ENCODE measurements at places on chromosomes 2 and 18. TPM values are rescaled to one million over a fixed set of nuclear protein-coding genes. Genes with fewer than 3 reads are reported as not detected.

- DNase-seq: peak; percentile 70
These were observed 1.6 kb downstream of the SH3BP4 start for GRCh38 chr2:234953116-234954031.

DNA sequence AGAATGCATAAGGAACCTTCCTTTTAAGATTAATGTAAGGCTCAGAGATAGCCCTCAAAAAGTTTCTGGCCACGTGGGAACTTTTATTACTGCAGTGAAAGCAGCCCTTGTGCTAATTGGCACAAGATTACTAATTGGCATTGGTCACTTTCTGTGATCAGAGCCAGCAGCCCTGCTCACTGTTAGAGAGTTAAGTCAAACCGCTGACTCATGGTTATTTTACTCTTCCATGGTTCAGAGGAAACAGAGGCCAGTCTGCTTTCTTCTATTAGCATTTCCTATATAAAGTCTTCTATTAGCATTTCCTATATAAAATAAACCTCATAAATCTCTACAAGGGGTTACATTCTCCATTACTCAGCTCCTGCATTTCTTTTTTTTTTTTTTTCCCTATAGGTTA is 1.5 kb upstream of the SLC35G4 start:
- peak; percentile 8 for DNase-seq

DNA sequence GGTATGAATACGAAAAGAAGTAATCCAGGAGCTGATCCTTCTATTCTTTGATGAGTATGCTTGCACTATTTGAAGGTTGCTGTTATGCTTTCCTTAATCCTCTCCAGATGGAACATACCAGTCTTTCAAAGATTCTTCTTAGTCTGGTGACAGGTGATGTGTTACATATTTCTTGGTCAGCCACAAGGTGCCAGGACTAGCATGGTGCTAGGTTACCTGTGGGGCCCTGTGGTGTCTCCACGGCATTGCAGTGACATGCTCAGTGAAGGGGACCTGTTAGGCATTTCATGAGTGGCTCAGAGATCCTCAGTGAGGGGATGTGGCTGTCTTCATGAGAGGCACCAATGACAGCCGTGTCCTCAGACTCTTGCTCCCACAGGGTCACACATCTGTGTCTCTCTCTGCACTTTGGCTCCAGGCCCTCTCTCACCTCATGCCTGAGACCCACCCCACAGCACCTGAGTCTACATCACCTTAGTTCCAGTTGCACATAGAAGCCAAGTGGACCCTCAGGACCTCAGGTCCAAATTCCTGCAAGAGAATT is 13.1 kb upstream of the RAB31 start:
- DNase-seq: no peak

GRCh38 chr18:65938592-65939372 is 188.0 kb downstream of the CDH7 start:
- peak; percentile 2 for DNase-seq

GRCh38 chr2:227826563-227826962 is 12.9 kb downstream of the CCL20 start:
- no peak for DNase-seq

DNA sequence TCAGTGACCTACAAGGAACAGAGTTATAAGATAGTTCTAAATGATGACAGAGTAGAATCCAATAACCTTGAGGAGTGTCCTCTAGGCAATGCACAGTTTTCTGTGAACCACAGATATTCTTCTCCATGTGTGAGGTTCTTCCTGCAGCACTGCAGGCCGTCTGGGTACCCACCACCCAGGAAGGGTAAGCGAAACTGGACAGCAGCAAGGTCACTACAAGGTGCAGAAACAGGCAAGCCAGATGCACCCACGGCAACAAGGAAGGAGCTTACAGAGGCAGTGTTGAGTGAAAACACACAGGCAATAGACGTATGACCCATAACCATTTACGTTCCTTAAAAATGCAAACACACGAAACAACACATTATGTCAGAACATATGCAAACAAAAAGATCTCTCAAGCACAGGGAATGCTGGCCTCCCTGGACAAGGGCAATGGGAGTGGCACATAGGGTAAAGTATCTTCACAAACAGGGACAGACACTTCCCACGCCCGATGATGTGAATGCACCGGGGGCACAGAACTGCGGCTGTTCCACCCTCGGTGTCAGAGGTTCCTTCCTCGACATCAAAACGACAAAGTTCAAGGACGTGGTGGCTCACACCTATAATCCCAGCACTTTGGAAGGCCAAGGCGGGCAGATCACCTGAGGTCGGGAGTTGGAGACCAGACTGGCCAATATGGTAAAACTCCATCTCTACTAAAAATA is 84.1 kb downstream of the NDUFA10 start:
- no peak for DNase-seq

- no peak for DNase-seq
These were observed 67.9 kb downstream of the SLC9A4 start for GRCh38 chr2:102540882-102541281.

DNA sequence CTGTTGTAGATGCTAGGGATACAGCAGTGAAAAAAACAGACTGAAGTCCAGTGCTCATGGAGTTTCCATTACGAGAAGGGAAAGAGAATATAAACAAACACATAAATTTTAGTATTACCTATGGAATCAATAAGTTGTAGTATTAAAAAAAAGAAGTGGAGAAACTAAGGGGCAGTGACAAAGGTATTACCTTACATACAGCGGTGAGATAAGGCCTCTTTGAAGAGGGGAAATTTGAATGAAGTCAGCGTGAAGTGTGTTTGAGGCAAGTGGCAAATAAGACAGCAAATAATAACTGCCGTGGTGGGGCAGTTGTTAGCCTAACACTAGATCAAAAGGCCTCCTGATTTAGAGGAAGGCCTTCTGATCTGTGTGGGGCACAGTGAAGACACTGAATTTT is 57.9 kb downstream of the TLK1 start:
- no peak for DNase-seq

DNA sequence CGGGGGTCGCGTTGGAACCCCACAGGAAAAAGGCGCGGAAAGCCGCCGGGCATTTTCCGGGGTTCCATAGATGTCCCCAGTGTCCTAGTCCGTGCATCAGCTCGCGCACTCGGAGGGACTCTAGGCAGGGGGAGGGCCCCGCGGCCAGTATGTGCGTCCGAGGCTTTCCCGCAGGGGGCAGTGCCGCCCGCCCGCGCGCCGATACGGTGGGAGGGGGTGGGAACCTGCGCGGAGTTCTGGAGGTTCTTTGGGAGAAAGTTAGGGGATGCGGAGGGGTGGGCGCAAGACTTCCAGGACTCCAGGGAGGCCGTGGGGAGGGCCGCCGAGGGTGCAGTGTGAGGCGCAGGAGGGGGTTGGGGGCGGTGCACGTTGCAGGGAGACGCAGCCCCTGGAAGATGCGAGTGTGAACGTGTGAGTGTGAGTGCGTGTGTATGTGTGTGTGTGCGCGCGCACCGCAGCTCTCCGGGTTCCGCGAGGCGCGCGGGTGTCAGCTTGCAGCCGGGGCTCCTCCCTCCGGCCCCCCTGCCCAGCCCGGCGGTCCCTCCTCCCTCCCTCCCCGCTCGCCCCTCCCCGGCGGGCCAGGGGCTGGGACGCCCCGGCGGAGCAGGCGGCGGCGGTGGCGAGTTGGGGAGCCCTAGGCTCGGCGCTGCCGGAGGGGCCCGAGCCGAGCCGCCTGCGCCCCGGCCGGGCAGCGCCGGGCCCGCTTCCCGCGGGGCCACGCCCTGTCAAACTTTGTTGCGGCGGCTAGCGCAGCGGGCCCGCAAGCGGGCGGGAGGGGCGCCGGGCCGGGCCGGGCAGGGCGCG is at the start of gene TCF7L1:
Gene TCF7L1 (plus strand): TSS at position 559 of the 804 bp plus-strand sequence. CDS start 293 bp downstream, outside the sequence.
- peak; percentile 88 for DNase-seq

GRCh38 chr2:152635635-152636298 is 81.5 kb downstream of the PRPF40A start:
- peak; percentile 61 for DNase-seq

DNA sequence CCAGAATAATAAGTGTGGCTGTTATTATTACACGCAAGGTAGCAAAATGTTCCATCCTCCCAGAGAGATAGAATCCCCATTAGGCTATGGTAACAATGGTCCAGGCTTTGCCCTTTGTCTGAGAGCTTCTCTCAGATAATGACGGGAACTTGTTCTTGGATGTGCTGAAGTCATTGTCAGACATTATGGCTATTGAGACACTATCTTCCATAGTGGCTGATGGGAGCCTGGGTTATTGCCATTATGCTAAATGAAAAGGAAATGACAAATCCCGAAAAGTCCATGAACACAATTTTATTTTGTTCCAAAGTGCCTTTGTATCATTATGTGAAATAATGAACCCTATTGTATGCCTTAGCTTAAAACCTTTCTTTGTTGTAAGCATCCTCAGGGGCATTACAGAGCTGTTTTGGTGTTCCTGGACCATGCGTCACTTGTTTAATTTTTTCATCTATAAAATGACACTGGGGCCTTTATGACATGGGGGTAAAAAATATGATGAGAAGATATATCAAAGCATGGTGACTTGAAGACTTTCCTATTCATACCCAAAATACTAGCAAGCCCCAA is 218.5 kb downstream of the KCNS3 start:
- DNase-seq: no peak

DNA sequence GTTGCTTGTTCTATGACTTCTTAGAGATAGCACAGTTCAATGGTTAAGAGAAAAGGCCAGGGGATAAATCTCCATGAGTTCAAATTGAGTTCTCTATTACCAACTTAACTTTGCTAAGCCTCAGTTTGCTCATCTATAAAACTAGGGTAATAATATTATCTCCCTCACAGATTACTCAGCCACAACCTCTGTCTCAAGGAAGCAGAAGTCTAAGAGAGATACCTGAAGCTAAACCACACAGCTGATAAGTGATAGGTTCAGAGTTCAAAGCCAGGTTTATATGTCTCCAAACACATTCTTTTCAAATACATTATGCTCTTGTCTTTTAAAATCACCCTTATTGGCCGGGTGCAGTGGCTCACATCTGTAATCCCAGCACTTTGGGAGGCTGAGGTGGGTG is 287.7 kb downstream of the NBAS start:
- DNase-seq: no peak

- DNase-seq: no peak
These were observed 605.6 kb upstream of the SETBP1 start for GRCh38 chr18:44075038-44075437.

GRCh38 chr2:11667194-11667593 is 2.8 kb downstream of the NTSR2 start:
- DNase-seq: no peak

DNA sequence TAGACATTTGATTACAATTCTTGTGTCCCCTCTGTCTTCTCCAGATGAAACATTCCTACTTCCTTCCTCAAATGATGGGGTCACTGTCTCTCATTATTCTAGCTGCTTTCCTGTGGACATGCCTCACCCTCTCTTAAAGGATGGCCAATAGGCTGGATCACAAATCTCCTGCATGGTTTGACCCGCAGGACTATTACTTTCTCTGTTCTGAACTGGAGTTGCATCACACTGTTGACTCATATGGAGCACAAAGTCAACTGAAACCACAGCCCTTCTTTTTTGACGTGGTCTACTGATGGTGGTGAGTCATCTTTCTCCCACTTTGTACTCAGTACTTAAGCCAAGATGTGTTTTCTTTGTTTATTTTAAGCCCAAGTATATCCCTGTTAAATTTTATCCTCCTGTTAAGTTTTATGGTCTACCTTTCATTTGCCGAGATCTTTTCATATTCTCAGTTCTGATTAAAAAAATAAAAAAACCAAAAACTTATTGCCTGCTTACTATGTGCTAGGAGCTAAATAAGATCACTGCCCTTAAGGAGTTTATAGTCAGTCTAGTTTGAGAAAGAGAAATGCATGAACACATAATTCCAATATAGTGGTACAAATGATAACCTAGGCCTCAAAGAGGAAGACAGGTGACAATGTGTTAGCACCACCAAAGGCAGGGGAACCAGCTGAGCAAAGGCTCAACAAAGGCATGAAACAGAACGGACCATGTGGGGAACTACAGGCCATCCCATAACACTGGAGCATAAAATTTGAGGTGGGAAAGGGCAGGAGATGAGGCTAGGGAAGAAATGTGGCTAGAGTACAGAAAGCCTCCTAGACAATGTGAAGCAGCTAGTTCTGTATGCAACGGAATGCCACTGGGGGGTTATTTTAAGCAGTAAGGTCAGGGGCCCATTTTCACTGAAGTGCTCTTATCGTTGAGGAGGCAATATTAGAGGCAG is 67.6 kb upstream of the ZFP36L2 start:
- peak; percentile 99 for DNase-seq

GRCh38 chr2:201793631-201794030 is 12.7 kb upstream of the CDK15 start:
- peak; percentile 42 for DNase-seq

GRCh38 chr2:235898766-235899165 is 269.4 kb downstream of the GBX2 start:
- DNase-seq: no peak

DNA sequence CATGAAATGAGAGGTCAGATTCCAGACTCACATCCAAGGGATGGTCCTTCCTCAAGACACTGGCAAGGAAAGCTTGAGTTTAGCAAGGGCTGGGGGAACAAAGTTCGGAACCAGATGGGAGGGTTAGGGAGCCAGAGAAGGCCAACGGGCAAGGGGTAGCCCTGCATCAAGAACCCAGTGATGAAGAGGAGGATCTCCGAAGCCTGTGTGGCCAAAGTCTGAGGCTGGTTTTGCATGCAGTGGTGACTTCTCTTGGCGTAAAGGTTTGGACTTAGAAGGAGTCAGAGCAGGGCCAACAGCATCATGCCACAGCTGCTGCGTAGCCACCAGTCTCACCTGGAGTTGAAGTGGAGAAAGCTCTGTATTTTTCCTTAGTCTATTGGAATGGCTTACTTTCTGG is 123.5 kb upstream of the ALPP start:
- no peak for DNase-seq

DNA sequence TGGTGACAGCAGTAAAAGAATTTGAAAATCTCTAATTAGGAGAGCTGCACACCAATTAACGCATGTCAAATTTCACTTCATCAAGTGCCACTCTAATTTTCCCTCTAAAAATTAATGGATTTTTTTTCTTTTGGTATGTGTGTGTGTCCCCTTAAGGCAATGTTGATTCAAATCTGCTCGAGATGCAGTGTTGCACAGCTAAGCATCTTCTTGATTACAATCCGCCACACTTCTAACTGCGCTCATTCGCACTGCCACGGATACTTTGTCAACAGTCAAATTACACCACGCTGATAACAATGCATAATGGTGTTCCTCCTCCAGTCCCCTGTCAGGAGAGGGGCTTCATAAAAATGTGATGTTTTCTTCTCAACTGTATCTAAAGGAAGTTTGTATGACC is 261.4 kb downstream of the MEIS1 start:
- DNase-seq: no peak

GRCh38 chr2:167271932-167272331 is 383.7 kb downstream of the XIRP2 start:
- DNase-seq: peak; percentile 4

DNA sequence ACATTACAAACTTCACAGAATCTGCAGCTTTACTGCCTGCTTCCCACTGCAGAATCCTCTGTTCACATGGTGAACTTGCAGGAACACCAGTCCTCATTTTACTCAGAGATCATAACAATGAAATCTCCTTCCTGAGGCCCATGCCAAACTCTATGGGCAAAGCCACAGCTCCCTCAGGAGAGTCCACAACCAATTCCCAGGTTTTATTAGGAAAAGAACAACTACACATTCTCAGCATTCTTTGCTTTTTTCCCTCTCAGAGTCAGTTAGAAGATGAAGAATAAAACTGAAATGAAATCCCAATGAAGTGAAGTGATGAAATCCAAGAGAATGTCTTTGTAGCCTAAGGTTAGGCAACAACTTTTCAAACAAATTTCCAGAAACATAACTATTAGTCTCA is 233.7 kb downstream of the DSEL start:
- peak; percentile 32 for DNase-seq

- no peak for DNase-seq
These were observed 257.1 kb upstream of the NRXN1 start for GRCh38 chr2:51289045-51289444.

Gene MYO1B
- total RNA-seq: 211 TPM

Gene UGT1A1
- total RNA-seq: not detected

Gene KDSR
- 31.2 TPM for total RNA-seq

Gene PROKR1
- 0.11 TPM for total RNA-seq

Gene COBLL1
- total RNA-seq: 1.8 TPM

Gene MITD1
- 15.8 TPM for total RNA-seq

Measured in GM23248 (cell line).